ENCODE measurements at places on chromosomes 12 and 14. TPM values are rescaled to one million over a fixed set of nuclear protein-coding genes. Genes with fewer than 3 reads are reported as not detected.

- no peak for DNase-seq
Measured at GRCh38 chr14:68666899-68667298, 126.0 kb downstream of the ZFP36L1 start.

DNA sequence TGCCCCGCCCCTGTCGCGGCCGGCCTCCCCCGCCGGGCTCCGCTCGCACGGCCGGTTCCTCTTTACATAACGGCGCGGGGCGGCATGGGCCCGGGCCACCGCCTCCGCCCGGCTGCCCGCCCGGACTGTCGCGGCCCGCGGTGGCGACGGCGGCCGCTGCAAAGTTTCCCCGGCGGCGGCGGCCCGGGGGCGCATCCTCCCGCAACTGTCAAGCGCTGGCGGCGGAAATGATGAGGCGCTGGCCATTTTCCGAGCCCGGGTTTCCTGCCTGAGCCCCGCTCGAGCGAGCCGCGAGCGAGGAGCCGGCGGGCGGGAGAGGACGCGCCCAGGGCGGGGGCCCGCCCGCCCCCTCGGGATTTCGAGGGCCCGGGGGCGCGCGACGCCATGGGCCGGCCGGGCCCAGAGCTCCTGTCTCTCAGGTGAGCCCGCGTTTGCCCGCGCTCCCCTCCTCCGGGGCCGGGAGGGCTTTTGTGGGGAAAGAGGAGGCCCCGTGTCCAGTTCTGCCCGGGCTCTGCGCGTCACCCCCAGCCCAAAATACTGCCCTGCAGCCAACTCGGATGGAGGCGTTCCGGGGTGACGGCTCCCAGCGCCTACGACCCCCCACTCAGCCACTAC, at the start of gene SH2B3:
TSS of gene SH2B3 (plus strand) at position 65 of the 615 bp plus-strand sequence. CDS start 12,223 bp downstream, outside the sequence.
- DNase-seq: no peak

DNA sequence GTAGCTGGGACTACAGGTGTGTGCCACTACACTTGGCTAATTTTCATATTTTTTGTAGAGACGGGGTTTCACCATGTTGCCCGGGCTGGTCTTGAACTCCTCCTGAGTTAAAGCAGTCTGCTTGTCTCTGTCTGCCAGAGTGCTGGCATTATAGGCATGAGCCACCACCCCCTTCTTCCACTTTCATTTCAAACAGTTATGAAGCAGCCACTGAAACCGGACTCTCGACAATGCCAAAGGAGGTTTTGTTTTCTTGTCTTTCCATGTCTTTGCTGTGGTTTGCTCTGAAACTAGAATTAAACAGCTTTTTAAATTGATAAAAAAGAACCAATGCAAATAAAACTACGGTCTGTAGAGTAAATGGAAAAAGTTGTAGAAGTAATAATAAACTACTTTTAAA, 30.4 kb downstream of the RAP1B start:
- peak; percentile 28 for DNase-seq

Gene TGM1
- 7.5 TPM for total RNA-seq

Gene BLTP3B
- 30.2 TPM for total RNA-seq

Measured in mammary epithelial cell (primary cell).